ENCODE measurements at places on chromosomes 6 and 20.

DNA sequence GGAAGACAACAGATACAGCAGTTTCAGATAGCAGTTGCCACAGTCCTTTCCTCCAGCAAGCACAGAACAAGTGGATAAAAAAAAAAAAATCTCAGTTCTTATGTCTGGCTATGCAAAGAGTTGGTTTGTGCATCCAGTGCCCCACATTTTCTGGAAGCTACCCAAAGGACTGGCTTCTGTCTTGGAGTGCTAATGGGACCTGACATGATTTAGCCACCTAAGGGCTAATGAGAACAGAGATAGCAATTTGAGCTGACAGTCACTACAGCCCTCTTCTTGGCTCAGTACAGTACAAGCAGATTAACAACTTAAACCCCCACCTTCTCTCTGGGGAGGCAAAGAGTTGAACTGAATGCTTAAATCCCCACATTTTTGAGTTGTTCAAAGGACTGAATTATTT lies 976.8 kb downstream of the TBC1D32 start:
- DNase-seq = no peak

DNA sequence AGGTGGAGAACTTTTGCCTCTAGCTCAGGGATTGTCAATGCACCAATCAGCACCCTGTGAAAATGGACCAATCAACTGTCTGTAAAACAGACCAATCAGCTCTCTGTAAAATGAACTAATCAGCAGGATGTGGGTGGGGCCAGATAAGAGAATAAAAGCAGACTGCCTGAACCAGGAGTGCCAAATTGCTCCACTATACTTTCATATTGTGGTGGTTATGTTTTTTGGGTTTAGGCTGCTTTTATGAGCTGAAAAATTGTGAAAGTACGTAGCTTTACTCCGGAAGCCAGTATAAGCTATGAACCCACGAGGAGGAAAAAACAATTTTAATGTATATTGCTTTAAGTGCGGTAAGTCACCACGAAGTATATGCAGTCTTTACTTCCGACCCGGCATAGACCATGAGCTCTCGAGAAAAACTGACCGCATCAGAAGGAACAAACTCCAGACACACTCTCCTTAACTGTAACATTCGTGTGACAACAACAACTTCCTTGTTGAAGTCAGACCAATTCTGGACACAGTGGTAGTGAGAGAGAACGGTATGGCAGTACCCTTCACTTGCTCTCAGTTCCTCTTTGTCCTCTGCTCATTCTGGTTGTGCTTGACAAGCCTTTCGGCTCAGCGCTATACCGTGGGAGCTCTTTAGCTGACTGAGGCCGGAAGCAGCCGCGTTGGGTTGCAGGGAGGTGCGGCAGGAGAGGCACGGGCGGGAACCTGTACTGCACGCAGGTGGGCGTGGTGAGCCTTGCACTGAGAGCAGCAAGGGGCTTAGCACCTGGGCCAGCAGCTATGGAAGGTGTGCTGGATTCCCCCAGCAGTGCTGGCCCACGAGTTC lies 81.9 kb upstream of the E2F3 start:
- no peak for DNase-seq

DNA sequence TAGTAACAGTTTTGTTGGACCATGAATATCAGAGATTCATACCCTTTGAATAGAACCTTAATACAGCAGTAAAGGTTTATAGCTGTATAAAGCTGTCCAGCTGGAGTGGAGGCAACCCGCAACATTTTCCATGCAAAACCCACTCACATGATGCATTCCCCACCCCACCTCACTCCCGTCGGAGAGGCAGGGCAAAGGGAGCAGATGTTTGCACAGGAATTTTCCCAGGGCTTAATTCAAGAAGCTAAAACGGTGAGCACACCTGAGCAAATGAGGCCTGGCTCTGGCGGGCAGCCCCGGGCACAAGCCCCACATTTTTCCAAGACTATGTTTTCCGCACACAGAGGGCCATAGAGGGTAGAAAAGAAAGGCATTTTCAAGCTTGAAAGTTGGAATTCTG lies 191.7 kb downstream of the FOXC1 start:
- DNase-seq = no peak

- DNase-seq = no peak
These were observed 46.9 kb upstream of the SMAP1 start for GRCh38 chr6:70620746-70621145.

DNA sequence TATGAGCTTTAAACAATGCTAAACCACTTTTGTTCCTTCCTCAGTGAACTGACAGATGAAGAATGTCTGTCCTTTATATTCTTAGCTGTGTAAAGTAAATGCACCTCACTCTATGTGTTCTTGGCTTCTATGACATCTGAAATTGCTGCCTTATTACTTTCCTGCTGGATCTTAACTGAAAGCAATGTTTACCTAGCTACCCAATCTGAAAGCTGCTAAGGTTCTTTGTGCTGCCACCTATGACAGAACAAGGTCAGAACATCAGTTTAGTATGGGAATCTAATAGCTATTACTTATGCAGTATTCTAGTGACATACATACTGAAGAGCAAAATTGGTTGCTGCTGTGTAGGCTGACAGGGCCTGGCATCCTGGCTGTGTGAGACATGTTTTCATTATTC lies 444.1 kb downstream of the KHDRBS2 start:
- DNase-seq = no peak

- no peak for DNase-seq
These were observed 84.5 kb downstream of the DNAH8 start for GRCh38 chr6:38799529-38800184.

DNA sequence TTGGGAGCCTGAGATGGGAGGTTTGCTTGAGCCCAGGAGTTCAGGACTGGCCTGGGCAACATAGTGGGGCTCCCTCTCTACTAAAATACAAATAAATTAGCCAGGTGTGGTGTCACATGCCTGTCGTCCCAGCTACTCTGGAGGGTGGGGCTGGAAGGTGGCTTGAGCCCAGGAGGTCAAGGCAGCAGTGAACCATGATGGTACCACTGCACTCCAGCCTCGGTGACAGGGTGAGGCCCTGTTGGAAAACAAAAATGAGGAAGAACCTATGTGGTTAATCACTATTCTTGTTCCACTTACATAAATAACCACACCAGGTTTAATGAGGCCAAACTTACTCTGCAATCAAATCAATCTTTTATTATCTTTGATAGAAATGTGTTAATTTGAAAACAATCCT lies 5.4 kb downstream of the PPDPF start:
- no peak for DNase-seq

DNA sequence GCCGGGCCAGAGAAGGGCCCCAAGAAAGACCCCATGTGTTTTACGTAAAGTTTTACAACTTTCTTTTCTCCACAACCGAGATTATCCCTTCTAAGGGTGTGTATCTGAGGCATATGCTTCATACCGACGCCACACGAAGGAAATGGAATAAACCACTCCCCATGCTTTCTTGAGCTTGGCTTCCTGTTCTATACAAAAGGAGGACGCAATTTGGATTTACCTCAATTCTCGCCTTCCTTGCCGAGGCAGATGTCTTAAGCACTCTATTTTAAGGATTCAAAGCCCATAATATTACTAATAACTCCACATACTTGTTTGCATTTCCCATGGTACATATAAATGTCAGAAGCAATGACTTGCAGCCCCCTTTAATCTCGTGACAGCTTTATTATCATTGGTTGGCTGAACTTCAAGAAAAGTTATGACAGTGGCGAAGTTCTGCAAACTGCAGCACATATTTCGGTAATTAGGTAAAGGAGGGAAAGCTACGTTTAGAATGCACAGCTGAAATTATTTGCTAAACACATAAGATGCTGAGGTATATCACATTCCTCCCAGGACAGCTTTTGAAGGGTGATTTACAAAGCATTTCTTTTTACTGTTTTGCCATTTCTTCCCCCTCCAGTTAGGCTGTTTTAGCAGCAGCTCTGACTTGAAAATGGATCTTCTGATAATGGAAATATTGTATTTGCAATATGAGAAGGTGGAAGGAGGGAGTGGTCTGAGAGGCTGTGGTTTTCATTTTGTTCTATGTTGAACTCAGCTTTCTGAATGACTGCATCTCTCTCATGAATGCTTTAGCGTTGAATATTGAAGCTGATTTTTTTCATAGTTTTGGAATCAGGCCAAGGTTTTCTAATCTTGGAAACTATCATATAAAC lies 330.5 kb downstream of the EPHA7 start:
- DNase-seq = no peak

GRCh38 chr6:63403725-63404124 lies 83.9 kb upstream of the LGSN start:
- no peak for DNase-seq

GRCh38 chr20:5511082-5511481 lies 194.3 kb upstream of the PROKR2 start:
- DNase-seq = no peak

DNA sequence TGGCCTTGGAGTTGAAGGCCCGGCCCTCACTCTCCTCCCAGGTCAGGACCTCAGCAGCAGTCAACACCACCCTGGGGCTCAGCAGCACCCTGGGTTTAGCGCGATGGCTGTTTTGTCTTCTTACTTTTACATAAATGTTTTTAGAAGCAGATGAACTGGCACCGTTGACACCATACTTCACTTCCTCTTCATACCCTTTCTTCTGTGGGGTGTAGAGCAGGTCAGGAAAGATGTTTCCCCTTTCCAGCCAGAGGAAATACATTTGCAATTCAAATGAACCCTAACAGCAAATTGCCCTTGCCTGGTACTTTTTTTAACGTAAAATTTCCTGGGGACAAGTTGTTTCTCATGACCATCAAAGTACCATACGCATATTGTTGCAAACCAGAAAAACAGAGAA lies 54.7 kb upstream of the SNX9 start:
- no peak for DNase-seq

GRCh38 chr6:6357032-6357431 lies 36.6 kb upstream of the F13A1 start:
- DNase-seq = no peak

- DNase-seq = no peak
These were observed 872.9 kb upstream of the GJE1 start for GRCh38 chr6:141259807-141260206.

GRCh38 chr6:22073516-22074198 lies 223.2 kb downstream of the PRL start:
- DNase-seq = no peak

- no peak for DNase-seq
These were observed 19.9 kb downstream of the MCM8 start for GRCh38 chr20:5970381-5970780.

DNA sequence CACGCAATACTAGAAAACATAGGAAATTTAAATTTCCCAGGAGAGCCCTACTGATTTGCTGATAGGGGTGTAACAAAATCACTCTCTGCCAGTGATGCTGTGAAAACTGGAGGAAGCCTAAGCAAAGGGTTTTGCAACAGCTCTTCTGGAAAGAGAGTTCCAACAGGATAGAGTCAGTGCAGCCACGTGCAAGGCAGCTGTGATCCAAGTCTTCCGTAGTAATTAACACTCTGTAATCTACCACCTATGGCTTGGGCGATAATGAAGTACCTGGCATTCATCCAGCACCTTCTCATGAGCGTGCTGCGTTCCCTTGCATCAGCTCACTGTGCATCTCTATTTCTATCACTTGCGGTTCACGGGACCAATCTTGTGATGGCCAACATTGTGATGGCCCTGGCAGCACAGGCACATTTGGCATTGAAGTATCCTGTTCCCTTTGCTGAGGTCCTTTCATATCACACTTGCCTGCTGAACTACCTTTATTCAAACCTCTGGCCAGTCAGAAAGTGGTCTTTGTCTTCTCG lies 48.2 kb downstream of the IRF4 start:
- DNase-seq = no peak

GRCh38 chr6:165661664-165662025 lies 1.4 kb downstream of the PDE10A start:
- no peak for DNase-seq

DNA sequence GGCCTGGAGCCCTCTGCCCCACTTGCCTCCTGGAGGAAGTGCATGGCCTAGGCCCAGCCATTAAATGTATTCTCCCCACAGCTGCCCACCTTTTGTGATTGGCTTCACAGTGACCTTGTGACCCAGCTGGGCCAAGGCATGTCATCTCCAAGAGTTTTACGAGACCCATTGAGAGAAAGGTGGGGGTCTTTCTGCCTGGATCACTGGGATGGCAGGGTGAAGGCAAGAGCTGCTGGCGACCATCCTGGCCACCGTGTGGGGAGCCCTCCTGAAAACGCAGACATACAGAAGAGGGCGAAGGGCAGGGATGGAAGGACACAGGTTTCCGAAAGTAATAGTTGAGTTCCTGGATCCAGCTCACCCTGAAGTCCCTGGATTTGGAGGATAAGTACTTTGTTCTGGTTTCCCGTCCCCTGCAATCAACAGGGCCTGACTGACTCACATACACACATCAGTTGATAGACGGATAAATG lies 12.3 kb upstream of the SPO11 start:
- no peak for DNase-seq

- DNase-seq = no peak
These were observed 5.7 kb downstream of the C20orf204 start for GRCh38 chr20:64041781-64042053.

DNA sequence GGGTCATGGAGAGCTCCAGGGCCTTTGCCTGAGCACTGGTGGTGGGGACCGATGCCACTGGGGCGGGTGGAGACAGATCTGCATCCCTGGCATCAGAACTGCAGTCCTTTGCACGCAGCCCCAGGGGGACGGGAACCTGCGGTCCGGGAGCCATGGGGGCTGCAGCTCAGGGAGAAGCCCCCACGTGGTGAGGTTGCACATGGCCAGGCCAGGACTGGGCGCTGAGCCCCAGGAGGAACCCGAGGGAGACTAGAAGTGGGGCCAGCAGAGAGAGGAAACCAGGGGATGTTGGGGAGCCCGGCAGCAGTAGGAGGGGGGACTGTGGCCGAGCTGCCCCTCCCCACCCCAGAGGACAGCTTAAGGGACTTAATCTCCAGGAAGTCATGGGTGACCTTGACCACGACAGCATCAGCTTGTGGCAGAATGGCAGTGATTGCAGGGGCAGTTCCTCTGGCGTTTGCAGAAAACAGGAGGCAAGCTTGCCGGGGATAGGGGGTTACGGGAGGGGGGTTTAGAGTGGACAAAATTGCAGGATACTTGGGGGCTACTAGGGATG lies 18.0 kb upstream of the LSM14B start:
- no peak for DNase-seq

GRCh38 chr6:149076355-149076734 lies 241.2 kb upstream of the TAB2 start:
- no peak for DNase-seq

All from ELR (cell line).